ENCODE measurements at places on chromosomes 16 and 17.

- DNase-seq, result peak; percentile 81
These were observed at the start of gene SPIRE2 for GRCh38 chr16:89828199-89828869. Gene SPIRE2, plus strand, starts transcription at chr16:89828475. Its CDS starts 76 bp downstream, at chr16:89828551.

DNA sequence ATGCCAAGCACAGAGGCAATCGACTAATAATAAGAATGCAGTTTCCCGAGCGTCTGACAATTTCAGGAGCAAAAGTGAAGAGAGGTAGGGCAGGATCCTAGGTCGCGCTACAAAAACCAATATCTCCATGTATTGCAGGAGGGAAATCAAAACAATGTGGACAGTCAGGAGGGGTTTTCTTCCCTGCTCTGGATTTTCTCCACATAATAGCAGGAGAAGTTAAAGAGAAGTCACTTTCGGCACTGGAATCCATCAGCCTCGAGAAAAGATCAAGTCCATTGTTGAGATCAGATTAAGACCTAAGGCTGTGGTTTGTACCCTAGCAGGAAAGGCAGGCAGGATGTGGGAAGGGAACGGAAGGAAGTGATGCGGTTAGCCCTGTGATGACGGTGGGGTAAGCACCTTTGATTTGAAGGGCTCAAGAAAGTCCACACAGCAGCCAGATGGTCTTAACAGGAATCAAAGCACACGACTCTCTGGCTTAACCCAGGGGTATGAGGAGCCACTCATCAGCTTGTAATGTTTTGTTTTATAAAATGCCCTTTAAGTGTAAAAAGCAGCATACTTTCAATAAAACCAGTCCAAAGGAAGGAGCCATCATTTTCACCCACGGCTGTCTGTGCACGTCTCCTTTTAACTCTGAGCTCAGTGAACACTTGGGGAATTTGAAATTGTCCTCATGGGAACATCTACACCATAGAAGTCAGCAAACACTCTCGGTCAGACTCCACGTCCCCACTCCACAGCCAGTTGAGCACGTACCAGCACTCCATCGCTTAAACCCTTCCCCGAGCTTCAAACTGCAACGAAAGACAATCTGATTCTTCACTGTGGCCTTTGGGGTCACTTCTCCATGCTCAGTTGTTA, 15.8 kb upstream of the AKTIP start:
- DNase-seq, result no peak

DNA sequence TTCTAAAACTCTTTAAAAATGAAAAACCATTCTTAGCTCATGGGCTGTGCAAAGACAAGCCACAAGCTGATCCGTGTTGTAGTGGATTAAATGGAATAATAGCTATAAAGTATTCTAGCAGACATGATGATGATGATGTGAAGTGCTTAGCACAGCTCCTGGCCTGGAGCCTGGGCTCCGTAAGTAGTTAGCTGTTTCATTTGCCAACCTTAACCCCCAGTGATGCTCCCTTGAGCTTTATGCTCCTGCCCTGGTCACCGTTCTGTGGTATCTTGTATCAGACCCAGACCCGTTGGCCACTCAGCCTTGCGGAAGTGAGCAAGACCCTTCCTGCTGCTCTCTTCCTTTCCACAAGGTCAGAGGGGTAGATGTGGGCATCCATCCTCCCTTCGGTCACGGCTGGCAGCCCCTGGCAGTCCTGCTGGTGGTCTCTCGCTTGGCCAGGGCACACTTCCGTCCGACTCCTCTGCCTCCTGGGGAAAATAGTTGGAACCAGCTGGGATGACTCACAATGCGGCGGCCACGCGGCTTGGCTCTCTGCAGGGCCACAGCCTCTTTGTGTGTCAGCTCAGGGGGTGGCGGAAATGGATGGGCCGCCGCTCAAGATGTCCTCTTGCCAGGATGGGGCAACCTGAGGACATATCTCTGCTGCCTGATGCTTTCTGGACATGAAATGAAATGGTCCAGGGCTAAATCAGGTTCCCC, 79.1 kb downstream of the GPR139 start:
- no peak for DNase-seq

DNA sequence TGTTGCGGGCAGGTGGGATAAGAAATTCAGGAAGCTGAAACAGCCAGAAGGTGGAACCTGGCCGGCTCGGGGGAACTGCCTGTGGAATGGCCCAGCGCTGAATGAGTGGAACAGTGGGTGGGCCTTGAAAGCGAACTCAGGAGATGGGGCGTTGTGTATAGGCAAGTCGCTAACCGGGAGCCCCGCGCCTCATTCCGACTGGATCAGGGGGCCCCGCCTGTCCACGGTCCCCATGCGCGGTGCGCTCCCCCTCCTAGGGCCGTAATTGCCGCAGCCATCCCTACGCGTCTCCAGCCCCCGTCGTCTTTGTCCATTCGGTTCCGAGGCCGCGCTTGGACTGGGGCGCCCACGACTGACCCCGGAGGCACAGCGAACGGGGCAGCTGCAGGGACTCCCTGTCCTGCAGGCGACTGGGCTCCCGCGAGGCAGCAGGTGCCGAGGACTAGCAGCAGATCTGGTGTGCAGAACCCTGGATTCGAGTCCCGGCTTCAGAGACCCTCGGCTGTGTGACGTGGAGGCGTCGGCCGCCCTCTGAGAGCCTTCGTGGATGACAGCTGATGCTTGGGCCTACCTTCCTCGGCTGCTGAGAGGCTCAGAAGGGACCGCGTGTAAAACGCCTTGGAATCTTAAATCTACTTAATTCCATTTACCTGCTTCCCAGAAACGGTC, 10.9 kb upstream of the CA4 start:
- no peak for DNase-seq

GRCh38 chr16:29860218-29860617, 2.8 kb downstream of the CDIPT start:
- no peak for DNase-seq

GRCh38 chr16:82874672-82875071, 247.9 kb downstream of the CDH13 start:
- DNase-seq, result no peak

DNA sequence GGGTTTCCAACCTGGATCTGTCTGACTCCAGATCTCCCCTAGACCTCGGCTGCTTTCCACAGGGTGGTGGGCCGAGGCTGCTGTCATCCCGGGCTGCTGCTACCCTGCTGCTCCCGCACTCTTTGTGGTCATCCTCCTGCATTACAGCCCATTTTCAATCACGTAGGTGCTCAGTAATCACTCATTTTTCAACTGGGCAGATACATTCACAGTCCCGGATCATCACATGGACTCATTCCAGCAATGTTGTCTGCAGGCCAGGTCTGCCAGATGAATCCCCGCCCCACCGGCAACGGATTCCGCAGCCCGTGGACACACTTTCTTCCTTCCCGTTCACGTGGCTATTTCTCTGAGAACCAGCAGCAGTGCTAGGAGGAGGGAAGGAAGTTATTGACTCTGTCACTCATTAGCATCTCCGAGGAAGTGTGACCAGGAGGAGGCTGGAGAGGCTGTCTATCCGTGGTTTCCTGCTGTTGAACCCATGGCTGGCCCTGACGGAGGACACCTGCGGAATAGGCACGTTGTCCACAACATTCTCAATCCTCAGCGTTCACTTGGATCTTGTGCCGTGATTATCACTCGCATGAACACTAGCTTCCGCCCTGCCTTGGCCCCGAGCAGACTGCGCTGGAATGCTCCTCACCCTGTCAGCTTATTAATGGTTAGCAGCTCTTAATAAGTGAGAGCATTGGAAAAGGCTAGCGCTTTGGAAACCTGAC, 14.7 kb upstream of the ZCCHC14 start:
- DNase-seq, result no peak

Measured in lower lobe of right lung (tissue), 2 donors.